ENCODE measurements at places on chromosomes 3 and 15.

- ATAC-seq: no peak
Observed at GRCh38 chr3:106423321-106424225, 554.8 kb upstream of the CBLB start.

DNA sequence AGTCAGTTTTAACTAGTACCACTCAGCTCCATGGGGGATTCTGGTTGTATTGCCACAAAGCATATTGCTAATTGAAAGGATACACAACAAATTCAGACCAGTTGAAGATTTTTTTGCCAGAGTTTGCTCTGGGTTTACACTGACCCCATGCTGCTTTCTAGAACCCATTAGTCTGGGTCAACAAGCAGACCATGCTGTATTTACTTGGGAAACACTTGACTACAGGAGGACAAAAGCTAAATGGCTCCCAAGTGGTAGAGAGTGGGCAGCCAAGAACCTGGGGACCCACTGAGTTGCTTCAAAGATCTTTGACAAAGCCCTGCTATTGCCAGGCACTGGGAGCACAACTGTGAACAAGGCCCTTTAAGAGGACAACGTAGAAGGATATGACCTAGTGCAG is 86.8 kb upstream of the PSMD6 start:
- no peak for ATAC-seq

- no peak for ATAC-seq
Observed at GRCh38 chr15:85583442-85583841, 203.0 kb downstream of the AKAP13 start.

GRCh38 chr3:171508676-171509075 is 48.5 kb upstream of the TNIK start:
- ATAC-seq: no peak

DNA sequence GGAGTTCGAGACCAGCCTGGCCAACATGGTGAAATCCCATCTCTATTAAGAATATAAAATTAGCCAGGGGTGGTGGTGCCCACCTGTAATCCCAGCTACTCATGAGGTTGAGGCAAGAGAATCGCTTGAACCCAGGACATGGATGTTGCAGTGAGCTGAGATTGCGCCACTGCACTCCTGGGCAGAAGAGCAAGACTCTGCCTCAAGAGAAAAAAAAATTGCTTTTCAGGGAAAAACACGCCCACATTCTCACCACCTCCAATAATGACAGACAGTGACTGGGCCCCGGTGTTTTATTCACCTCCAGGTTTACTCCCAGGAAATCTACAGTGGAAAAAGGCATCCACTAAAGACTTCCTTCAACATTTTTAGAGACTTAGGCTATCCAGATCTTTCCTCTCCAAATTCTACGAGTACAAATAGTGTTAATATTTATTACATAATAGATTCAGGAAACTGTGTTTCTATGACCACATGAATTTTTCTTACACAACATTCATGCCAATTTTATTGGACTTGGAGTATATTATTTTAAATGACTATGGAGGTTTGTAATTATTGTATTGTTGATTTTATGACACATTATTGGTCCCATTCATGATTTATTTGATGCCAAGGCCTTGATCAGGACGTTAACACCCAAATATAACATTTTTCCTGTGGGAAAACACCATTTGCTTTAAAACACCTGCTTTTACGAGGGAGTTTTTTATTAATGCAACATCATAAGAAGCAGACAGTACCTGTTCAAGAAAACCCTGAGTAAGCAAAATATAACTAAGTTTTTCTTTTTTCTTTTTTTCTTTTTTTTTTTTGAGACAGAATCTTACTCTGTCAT is 26.6 kb downstream of the IGF2BP2 start:
- ATAC-seq: no peak

DNA sequence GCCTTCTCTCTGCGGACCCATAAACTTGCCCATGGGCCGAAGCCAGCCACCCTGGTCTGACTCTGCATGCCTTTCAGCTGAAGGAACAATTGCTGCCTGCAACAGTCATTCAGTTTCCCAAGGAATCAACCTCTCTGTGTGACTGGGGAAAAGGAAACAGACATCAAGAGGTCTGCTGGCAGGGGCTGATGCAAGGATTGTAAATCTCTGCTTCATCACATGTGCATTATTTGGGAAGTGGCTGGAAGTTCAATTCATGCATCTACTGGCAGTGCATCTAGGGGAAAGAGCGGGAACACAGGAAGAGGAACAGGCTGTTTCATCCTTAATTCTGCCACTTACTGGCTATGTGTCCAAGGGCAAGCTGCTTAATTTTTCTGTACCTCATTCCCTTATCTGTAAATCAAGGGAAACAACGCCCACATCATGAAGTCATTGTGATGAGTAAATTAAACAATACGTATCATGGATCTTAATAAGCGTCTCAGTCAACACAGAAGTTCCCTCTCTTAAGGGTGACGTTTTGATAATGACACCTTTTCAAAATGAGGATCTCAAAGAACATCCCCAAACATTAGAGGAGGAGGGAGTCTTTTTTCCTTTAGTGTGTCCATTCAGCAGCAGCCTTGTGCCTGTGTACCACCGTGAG is 17.4 kb upstream of the ADPGK start:
- no peak for ATAC-seq

DNA sequence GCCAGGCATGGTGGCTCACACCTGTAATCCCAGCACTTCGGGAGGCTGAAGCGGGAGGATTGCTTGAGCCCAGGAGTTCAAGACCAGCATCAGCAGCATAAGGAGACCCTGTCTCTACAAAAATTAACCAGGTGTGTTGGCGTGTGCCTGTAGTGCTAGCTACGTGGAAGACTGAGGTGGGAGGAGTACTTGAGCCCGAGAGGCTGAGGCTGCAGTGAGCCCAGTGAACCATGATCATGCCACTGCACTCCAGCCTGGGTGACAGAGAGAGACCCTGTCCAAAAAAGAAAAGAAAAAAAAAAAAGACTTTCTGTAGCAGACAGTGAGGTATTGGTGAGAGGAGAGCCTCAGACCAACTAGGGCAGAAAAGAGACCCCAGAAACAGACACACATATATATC is 263.8 kb downstream of the XXYLT1 start:
- no peak for ATAC-seq

GRCh38 chr3:106249981-106250380 is 381.2 kb upstream of the CBLB start:
- no peak for ATAC-seq

GRCh38 chr3:147875498-147875897 is 466.3 kb downstream of the ZIC1 start:
- no peak for ATAC-seq

DNA sequence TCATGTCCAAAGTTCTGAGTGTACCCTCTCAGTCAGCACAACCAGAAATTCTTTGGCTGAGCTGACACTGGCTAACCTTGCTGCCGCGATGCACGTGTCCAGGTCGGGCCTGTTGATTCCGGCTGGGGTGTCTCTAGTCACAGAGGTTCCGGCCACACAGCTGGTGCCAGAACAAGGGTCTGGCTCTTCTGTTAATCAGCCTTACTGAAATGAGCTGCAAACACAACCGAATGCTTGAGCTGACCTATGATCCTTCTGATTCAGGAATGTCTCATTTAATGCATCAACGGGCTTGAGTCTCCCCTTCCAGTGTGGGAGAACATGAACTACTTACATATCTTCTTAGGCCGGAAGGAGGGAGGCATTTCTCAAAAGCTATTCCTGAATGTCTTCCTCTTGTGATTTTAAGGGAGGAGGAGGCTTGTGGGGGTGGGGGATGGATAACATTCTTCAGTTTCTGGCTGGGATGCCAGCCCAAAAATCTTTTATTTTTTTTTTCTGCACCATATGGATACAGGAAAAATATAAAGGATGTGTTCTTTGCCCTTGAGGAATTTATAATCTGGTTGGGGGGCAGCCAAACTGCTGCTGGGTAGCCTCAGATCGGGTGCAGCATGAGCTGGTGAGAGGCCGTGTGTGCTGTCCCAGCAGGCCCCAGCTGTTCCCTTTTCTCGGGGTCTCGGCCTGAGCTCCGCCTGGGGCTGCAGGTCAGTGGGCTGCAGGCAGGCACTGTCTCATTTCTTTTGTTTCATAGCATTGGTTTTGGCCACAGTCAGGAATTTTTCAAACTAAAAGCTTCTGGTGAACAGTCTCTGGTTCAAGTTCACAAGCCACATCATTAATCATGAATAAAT is 319.1 kb upstream of the TBL1XR1 start:
- peak; percentile 77 for ATAC-seq

GRCh38 chr15:69194025-69194827 is 33.8 kb downstream of the GLCE start:
- peak; percentile 93 for ATAC-seq

- no peak for ATAC-seq
Observed at GRCh38 chr15:36335659-36336058, 243.8 kb upstream of the CDIN1 start.

DNA sequence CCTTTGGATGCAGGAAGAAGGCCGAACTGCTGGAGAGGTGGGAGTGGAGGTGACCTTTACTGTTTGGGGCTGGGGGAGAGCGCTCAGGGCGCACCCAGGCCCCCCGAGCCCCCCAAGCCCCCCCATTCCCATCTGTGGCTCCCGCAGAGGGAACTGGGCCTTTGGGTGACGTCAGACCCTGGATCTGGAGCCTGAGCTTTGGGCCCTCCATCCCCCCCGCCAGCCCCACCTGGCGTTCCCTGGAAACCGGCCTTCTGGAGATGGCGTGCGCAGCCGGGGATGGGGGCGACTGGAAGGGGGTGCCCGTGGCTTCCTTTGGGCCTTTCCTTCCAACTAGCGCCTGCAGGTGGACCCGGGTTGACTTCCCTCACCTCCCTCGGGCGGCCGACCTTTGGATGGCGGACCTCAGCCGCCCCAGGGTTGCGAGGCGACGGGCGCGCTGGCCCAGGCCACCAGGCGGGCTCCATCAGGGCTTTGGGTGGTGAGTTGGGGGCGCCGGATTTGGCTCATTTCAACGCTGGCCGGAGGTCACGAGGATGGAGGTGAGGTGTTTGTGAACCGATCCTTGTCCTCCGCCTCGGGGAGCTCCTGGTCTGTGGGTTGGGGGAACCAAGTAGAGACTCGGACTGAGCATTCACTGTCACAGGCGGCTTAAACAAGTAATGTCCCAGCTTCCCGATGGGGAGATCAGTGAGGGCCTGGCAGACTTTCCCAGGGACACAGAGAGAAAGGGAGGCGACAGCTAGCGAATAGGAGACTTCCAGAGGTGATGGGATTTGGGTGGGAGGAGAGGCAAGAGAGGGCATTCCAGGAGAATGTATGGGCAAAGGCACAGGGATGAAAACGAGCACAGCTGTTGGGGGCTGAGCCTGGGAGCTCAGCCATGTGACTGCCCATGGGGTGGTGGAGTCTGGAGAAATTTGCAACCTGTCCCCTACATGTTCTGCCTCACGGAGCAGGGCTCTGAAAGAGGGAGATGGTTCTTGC is 709 bp downstream of the SCAMP5 start:
- peak; percentile 54 for ATAC-seq

DNA sequence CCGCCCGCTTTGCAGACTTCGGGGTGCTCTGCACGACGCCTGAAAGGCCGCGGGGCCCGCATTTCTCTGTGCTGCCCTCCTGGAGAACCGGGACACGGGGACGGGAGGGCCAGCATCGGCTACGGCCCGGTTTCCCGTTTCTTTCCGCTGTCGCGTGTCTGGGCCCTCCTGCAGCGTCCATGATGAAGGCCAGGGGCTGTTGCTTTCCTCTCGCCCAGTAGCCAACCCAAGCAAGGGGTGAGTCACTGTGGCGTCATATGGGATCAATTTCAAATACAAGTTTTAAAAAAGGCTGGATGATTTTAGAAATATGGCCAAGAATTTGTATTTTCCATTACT is 435 bp downstream of the SLC35G2 start:
- peak; percentile 83 for ATAC-seq

- peak; percentile 55 for ATAC-seq
Observed at GRCh38 chr3:171039674-171040073, 13.2 kb upstream of the SLC2A2 start.

- ATAC-seq: no peak
Observed at GRCh38 chr3:107966276-107966675, 124.6 kb downstream of the CD47 start.

GRCh38 chr15:62534996-62535395 is 369.9 kb upstream of the C2CD4B start:
- ATAC-seq: peak; percentile 89

- no peak for ATAC-seq
Observed at GRCh38 chr3:186220365-186220764, 111.5 kb upstream of the ETV5 start.

DNA sequence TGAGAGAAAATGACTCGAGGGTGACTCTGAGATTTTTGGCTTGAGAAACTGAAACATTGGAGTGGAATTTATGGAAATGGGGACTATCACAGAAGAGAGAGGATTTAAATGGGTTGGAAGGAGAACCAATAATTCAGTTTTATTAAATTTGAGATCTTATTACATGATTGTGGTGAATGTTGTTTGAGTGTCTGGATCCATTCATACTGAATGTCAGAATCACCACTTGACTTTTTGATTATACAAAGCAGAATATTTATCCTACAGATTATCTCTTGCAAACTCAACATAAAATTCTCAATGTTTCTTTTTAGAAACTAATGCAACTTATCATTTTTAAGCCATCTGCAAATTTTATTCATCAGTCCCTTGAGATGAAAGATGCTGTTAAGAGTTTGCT is 332.8 kb downstream of the CNTN3 start:
- ATAC-seq: peak; percentile 30

- no peak for ATAC-seq
Observed at GRCh38 chr3:181250714-181251113, 261.2 kb upstream of the DNAJC19 start.

GRCh38 chr3:139601191-139601961 is 61.8 kb upstream of the RBP1 start:
- ATAC-seq: no peak

GRCh38 chr15:60540002-60540651 is 61.2 kb upstream of the ICE2 start:
- ATAC-seq: no peak

DNA sequence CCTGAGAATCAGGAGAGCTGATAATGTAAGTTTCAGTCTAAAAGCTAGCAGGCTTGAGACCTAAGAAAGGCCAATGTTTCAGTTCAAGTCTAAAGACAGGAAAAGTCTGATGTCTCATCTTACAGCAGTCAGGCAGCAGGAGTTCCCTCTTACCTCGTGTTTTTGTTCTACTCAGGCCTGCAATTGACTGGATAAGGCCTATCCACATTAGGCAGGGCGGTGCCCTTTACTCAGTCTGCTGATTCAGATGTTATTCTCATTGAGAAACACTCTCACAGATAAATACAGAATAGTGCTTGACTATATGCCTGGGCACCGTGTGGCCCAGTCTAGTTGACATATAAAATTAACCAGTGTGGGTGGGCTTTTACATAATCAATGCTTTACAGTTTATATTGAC is 122.4 kb downstream of the NR1D2 start:
- ATAC-seq: no peak

- ATAC-seq: no peak
Observed at GRCh38 chr3:196842567-196843434, 24.9 kb upstream of the SENP5 start.

GRCh38 chr15:62972814-62973213 is 69.7 kb upstream of the TPM1 start:
- no peak for ATAC-seq

GRCh38 chr3:194871143-194871863 is 185.6 kb downstream of the FAM43A start:
- peak; percentile 95 for ATAC-seq

- no peak for ATAC-seq
Observed at GRCh38 chr3:156543043-156543555, 11.8 kb downstream of the SSR3 start.

Data from SK-N-SH treated with all-trans-retinoic acid at 6 μM for 48 hours (cell line).